ENCODE measurements at places on chromosomes 7 and 10.

- DNase-seq: no peak
These were observed 63.3 kb upstream of the PRKG1 start for GRCh38 chr10:51010977-51011376.

- DNase-seq: no peak
These were observed 25.0 kb downstream of the ESYT2 start for GRCh38 chr7:158804335-158804734.

GRCh38 chr7:138025215-138026186 lies 23.6 kb upstream of the CREB3L2 start:
- DNase-seq: no peak

DNA sequence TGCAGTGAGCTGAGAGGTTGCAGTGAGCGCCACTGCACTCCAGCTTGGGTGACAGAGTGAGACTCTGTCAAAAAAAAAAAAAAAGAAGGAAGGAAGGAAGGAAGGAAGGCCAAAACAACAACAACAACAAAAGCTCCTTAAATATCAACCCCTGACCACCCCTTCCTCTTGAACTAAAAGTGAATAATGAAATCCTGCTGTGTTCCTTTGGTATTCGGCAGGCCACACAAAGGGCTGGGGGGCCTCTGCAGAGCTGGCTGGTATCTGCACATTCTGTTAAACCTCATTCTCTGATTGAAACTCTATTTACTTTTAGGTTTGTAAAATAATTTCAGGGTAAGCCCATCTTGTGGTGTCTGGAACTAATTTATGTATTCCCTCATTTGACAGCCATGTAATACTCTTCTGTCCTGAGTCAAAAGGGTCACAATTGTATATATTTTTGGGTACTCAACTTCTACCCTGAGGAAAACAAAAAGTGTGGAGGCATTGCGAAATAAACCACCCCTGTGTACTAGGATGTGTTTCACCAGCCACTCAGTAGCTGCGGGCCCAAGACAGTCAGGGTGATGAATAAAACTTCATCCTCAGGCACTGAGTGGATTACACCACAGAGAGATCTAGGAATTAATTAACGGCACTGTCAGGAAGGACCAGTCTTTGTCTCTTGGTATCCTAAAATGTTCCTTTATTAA lies 446.4 kb upstream of the PFKP start:
- DNase-seq: no peak

DNA sequence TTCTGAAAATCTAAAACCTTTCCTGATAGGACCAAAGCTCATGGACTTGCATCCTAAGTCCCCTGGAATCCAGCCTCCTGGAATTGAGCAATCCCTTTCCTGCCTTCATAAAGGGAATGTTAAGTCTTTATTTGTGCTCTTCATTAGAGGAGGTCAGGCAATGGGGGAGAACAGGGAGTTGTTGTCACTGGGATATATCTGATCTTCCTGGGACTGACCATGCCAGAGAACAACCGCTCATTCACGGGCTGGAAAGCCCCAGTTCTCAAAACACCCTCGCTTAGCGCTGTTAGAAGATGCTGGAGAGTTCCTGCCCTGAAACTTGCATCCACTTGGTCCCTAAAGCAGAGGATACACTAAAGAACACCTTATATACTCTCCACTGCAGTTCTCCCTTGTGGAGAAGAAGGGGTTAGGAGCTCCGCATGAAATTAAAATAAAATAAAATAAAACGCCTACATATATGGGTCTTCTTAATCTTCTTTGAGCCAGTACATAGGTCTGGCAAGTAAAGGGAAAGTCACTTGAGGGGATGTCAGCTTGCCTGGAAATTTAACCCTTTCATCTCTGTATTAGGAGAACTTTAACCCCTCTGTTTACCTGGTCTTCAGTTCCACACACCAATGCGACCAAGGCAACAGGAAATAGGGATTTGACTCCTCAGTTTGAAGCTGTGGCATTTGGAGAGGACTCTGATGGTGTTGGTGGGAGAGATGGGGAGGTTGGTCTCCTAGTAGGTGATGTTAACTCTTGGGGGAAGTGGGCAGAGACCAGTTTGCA lies 1.2 kb downstream of the SORCS1 start:
- DNase-seq: no peak

- DNase-seq: no peak
These were observed 64.4 kb downstream of the ENO4 start for GRCh38 chr10:116913695-116914094.

DNA sequence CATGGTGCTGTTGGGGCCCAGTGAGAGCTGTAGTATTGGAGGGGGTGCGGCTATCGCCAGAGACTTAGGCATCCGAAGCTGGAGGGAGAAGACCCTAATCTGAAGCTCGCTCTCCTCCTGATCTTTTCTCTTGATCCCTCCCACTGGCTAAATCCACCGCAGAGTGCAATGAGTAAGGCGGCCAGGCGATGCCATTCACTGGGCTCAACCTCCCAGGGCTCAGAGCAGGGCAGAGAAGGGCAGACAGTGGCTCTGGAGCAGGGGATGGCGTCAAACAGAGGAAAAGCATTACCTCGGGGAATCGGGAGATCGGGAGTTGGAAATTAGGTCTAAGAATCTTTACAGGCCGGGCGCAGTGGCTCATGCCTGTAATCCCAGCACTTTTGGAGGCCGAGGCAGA lies 18.8 kb upstream of the IFT22 start:
- DNase-seq: no peak

DNA sequence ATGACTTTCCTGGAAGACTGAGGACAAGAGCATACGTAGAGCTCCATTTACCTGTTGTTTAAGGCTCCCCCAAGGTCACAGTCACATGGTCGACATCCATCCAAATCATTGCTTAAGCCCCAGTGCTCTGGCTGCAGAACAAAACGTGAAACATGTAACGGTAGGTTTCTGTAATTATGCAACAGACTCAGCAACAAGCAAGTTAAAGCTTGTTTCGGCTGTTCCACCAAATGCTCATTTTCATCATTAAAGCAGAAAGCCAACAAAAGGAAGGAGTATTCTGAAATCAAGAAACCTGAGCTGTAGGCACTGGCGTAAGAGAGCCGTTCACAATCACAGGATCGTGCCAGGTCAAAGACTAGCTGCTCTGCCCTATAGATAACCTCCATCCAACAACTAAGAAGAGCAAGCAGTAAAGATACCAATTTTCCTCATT lies 30.0 kb downstream of the LAMB1 start:
- DNase-seq: no peak

DNA sequence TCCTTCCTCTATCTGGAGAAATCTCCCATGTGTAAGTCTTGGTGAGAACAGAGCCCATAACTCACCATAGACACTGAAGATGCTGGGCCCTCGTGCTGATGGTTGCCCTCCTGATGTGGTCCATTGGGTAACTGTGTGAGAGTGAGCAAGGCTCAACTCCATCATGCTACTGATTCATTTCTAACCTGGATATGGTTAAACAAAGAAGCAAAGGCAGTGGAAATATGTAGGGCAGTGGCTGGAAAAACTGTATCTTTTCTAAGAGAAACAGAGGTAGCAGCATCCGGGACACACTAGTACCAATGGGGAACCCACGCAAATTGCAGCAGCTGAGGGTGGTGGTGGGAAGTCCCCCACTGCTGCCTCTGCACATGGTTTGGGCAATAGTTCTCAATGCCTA lies 221.7 kb downstream of the KLF6 start:
- no peak for DNase-seq

- no peak for DNase-seq
These were observed 264.3 kb upstream of the INHBA start for GRCh38 chr7:41967156-41967555.

GRCh38 chr7:66281678-66282590 lies 76.8 kb downstream of the TPST1 start:
- no peak for DNase-seq

DNA sequence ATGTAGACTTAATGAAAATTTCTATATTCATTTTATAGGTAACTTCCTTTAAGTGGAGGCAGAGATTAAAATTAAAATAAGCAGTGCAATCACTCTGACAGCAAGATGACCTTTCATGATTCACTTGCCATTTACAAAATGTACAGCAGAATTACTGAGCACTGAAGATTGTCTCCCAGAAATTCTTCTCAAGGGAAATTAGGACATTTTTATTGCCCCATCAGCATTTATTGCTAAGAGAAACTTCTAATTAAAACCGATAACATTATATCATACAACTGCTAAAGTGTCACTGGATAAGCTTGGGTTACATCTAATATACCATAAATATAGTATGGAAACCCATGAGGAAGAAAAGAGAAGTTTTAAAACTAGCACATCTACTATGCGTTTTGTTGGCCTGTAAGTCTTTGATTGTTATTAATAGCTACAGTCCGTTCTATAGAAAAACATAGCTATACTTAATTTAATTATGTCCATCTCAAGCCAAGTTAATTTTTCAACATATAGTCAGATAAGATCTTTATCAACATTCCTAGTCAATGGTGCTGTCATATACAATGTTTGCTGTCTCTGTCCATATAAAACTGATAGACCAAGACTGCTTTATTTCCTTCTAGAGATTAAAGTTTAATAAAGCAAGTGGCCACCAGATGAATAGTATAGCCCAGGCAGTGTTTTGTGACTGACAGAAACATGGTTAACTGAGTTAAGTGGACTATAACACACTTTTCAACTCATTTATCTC lies 217.1 kb upstream of the HGF start:
- no peak for DNase-seq

GRCh38 chr7:108425714-108426275 lies 30.4 kb downstream of the NRCAM start:
- no peak for DNase-seq

DNA sequence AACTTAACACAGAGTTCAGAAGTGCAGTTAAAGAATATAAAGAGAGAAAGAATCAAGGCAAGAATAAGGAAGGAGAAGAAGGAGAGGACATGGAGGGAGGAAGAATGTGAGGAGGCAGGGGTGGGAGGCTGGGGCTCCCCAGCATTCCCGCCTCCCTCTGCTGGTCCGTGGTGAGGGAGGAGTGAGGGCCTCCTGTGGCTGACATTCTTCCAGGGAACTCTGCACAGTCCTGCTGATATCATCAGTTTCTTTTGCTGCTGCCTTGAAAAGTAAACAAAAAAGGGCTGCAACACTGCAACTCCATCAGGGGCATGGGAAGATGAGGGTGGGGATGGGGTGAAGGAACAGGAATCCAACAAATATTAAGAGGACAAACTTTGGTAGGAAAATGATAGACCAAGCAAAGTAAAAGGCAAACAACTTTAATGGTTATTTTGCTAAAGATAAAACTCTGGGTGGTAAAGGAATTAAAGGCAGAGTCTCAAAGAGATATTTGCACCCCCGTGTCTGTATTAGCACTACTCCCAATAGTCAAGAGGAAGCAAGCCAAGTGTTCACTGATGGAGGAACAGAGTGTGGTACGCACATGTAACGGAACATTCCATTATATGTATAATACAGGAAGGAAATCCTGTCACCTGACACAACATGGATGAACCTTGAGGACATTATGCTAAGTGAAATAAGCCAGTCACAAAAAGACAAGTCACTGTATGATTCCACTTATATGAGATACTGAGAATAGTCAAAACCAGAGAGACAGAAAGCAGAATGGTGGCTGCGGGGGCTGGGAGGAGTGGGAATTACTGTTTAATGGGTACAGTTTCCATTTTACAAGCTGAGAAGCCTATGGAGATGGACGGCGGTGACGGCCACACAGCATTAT lies 8.0 kb upstream of the SPOCK2 start:
- DNase-seq: no peak

- DNase-seq: no peak
These were observed 490.0 kb downstream of the CNTNAP2 start for GRCh38 chr7:146606628-146607027.

GRCh38 chr7:112266595-112267270 lies 60.2 kb downstream of the ZNF277 start:
- DNase-seq: no peak

GRCh38 chr10:112721080-112721698 lies 228.9 kb upstream of the TCF7L2 start:
- no peak for DNase-seq

DNA sequence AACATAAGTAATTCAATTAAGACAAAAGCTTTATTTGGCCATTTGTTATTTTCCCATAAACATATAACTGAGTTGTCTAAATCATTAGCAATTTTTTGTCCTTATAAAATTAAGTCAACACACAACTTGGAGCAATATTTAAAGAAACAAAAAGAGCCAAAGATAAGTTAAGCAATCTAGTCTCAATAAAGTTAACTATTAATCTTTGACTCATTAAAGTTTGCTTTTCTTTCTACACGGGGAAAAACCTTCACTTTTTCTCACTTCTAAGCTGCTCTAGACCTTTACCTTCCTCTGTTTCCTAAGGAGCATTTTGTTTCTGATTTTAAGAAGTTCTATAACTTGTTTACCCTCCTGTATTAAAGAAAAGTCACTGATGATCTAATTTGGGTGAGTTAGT lies 867.1 kb upstream of the PHF14 start:
- no peak for DNase-seq

- DNase-seq: peak; percentile 25
These were observed 167.9 kb downstream of the NEURL1 start for GRCh38 chr10:103661198-103661950.

DNA sequence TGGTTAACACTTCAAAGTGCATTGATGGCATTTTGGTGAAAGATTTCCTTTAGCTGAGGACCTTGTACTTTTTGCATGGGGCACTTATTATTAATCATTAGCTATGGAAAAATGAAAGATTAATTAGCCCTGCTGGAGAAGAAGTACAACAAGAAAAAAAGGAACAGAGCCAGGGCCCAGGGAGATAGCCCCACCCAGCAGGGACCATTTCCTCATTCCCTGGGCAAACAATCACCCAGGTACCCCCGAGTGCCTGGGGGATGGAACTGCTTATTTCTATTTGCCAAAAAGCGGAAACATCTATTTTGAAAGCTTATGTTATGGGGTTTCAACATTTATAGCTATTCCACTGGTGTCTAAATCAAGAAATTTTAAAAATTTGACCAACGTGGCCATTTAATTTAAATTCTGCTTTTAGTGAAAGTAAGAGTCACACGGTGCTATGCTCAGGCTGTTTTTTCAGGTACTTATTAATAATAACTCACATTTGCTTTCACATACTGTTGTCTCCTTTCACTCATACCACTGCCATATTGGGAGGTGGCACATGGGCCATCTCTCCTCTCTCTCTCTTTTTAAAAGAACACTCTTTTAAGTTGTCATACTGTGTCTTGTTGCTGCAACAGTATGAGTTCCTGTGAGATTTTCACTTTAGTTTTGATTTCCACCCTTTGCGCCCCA lies 143.6 kb upstream of the KIF5B start:
- no peak for DNase-seq

- DNase-seq: no peak
These were observed 62.9 kb downstream of the SYPL1 start for GRCh38 chr7:106049139-106049752.

DNA sequence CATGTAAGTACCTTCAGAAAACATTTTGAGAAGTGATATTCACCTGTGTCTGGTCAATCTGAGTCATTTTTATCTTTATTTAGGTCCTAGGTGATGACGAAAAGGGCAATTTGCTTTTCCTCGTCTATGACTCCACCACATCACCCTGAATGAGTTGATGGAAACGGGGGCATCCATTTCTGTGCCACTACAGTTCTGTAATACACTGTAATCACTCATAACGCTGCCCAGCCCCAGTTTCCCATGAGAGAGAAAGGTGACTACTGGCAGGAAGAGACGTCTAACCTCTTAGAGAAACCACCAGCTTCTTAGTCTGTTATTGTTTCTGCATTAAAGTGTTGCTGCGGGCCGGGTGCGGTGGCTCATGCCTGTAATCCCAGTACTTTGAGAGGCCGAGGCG lies 205.3 kb upstream of the MKLN1 start:
- DNase-seq: no peak
